ENCODE measurements at places on chromosomes 2 and 18. TPM values are rescaled to one million over a fixed set of nuclear protein-coding genes. Genes with fewer than 3 reads are reported as not detected.

Gene EVX2
- total RNA-seq, result not detected

Gene MRO
- total RNA-seq, result not detected

Gene FTCDNL1
- 0.25 TPM for total RNA-seq

Gene SLC66A3
- 24.1 TPM for total RNA-seq

Gene GREB1
- total RNA-seq, result 0.39 TPM

Gene CFAP65
- not detected for total RNA-seq

Gene SLC4A3
- 2.6 TPM for total RNA-seq

Gene RAX
- total RNA-seq, result not detected

Gene PSTPIP2
- 0.76 TPM for total RNA-seq

Gene SESTD1
- 7.1 TPM for total RNA-seq

Gene ROCK2
- 21.8 TPM for total RNA-seq

Gene ANKRD30BL
- not detected for total RNA-seq

Gene C2orf66
- total RNA-seq, result not detected

Gene CD8A
- not detected for total RNA-seq

Gene RAB27B
- total RNA-seq, result 13.8 TPM

Gene SERPINB13
- total RNA-seq, result not detected

Gene LIMS3
- total RNA-seq, result 0.17 TPM

Gene SERPINB3
- total RNA-seq, result not detected

Gene SCYGR8
- not detected for total RNA-seq

Gene PIKFYVE
- total RNA-seq, result 12.0 TPM

Gene LHCGR
- not detected for total RNA-seq

Data from M059J (cell line).